Liver (tissue), 10 donors: ENCODE measurements at places on chromosomes 5 and 9. TPM values are rescaled to one million over a fixed set of nuclear protein-coding genes. Genes with fewer than 3 reads are reported as not detected.
A peak's percentile ranks its signal among the peaks of the same experiment; 100 is the strongest.

DNA sequence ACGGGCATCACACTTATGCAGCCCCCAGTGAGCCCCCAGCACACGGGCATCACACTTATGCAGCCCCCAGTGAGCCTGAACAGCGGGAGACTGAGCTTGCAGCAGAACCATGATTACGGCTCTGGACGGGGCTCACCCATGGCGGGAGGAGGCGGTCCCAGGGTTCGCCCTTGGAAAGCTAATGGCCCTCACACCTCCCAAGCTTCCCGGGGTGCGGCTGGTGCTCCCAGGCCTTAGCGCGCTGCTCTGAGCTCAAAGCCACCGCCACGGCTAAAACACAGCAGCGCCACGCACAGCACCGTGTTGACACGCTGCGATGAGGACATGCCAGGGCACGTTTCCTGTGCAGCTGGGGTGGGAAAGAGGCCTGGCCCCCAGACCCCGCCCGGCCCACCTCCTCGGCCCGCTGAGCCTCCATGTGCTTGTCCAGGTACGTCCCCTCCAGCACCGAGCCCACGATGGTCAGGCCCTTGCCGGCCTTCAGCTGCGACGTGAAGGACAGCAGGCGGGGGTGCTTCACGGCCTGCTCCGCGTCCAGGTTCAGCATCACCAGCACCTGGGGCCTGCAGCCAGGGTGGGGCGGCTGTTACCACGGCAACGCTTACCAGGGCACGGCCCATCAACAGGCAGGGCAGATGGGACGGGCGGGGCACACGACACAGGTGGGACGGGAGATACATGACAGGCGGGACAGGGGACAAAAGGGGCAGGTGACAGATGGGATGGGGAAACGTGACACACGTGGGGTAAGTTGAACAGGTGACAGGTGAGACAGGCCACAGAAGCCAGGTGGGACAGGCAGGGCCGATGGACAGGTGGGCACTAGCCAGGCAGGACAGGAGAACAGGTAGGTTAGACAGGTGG is 38.4 kb downstream of the SLC12A7 start:
- no peak overlapping the region for H3K27ac ChIP-seq
- H3K36me3 ChIP-seq: peaks cover 30% of the 10 kb centered on the region
- DNase-seq: no peak
- H3K4me3 ChIP-seq: no peak overlapping the region
- H3K27me3 ChIP-seq: no peaks in the 10 kb centered on the region
- H3K4me1 ChIP-seq: no peaks in the 10 kb centered on the region

DNA sequence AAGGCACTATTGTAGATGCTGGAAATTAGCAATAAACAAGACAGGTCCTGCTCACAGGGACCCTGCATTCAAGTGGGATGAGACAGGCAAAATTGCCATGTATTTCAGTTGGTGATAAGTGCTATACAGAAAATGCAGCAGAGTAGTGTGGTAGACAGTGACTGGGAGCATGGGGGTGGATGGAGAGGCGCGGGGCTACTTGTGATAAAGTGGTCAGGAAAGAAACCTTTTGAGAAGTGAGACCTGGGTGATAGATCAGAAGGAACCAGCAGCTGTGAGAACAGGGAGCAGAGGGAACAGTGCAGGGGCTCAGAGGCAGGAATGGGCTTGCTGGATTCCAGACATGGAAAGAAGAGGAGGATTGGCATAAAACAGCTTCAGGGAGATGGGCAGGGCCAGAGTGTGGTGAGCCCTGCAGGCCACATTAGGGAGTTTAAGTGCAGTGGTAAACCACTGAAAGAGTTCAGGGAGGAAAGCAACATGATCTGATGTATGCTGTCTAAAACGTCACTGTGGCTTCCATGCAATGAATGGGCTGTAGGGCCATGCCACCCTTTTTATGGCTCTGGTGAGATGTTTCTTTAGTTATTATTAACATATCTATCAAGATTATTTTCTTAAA is 7.3 kb downstream of the CRHBP start:
- no peaks in the 10 kb centered on the region for H3K4me1 ChIP-seq
- H3K4me3 ChIP-seq: no peak overlapping the region
- no peaks in the 10 kb centered on the region for H3K36me3 ChIP-seq
- DNase-seq: no peak
- H3K27me3 ChIP-seq: no peaks in the 10 kb centered on the region

ZNF454 gene
- polyA plus RNA-seq: 0.21 TPM

GRCh38 chr5:1010181-1010510 is 1.5 kb downstream of the NKD2 start:
- no peak overlapping the region for H3K4me3 ChIP-seq
- no peak overlapping the region for H3K27ac ChIP-seq
- peaks cover 2% of the 10 kb centered on the region for H3K27me3 ChIP-seq
- no peaks in the 10 kb centered on the region for H3K36me3 ChIP-seq

- no peaks in the 10 kb centered on the region for H3K36me3 ChIP-seq
- H3K27ac ChIP-seq: no peak overlapping the region
- H3K27me3 ChIP-seq: no peaks in the 10 kb centered on the region
- no peak overlapping the region for H3K4me3 ChIP-seq
Observed at GRCh38 chr5:98069876-98070512, 703.5 kb upstream of the RGMB start.

DNA sequence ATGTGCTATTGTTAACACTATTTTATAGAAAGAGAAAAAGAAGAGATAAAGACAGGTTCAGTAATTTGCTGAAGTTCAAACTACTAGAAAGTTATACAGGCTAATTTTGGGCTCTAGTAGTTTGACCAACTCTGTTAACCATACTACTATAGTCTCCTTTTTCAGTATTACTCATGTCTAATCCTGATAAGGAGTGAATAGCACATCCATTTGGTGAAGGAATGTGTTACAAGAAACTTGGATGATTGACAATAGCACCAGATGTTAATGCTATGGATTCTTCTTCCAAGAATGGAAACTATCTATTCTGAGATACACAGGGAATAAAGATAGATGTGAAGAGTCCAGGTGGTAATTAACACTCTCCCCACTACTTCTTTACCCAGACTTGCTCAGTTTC is 677.3 kb downstream of the PRELID2 start:
- no peak overlapping the region for H3K27ac ChIP-seq
- H3K4me1 ChIP-seq: no peaks in the 10 kb centered on the region
- DNase-seq: no peak
- no peak overlapping the region for H3K4me3 ChIP-seq
- peaks cover 2% of the 10 kb centered on the region for H3K27me3 ChIP-seq
- H3K36me3 ChIP-seq: no peaks in the 10 kb centered on the region

DNA sequence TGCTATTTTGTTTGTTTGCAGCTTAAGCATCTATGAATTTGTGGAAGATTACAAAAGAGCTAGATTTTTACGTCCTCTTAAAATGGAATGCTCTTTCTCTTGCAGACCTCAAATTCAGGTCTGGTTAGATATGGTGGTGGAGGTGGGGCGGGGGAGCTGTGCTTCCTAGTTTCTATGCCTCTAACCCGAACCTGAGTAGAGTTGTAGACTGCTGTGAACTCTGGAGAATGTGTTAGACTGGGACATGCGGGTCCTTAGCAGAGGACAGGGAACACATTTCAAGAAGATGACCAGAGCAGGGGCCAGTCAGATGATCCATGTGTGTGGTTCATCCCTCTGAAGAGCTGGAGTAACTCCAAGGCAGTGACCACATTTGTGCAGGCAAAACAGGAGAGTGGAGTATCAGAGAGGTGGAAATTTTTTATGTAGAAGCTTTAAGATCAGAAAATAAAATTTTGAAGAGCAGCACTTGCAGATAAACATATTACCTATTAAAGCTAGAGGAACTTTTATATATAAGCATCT is 154.9 kb downstream of the FAM174A start:
- no peak overlapping the region for H3K27ac ChIP-seq
- H3K36me3 ChIP-seq: no peaks in the 10 kb centered on the region
- H3K4me1 ChIP-seq: no peaks in the 10 kb centered on the region
- no peaks in the 10 kb centered on the region for H3K27me3 ChIP-seq
- H3K4me3 ChIP-seq: no peak overlapping the region
- DNase-seq: no peak

TAF11L4 gene
- not detected for polyA plus RNA-seq

- H3K4me1 ChIP-seq: no peaks in the 10 kb centered on the region
- H3K27ac ChIP-seq: no peak overlapping the region
- no peak for DNase-seq
- H3K27me3 ChIP-seq: no peaks in the 10 kb centered on the region
- no peak overlapping the region for H3K4me3 ChIP-seq
Observed at GRCh38 chr5:152547202-152547601, 142.1 kb upstream of the NMUR2 start.

DNA sequence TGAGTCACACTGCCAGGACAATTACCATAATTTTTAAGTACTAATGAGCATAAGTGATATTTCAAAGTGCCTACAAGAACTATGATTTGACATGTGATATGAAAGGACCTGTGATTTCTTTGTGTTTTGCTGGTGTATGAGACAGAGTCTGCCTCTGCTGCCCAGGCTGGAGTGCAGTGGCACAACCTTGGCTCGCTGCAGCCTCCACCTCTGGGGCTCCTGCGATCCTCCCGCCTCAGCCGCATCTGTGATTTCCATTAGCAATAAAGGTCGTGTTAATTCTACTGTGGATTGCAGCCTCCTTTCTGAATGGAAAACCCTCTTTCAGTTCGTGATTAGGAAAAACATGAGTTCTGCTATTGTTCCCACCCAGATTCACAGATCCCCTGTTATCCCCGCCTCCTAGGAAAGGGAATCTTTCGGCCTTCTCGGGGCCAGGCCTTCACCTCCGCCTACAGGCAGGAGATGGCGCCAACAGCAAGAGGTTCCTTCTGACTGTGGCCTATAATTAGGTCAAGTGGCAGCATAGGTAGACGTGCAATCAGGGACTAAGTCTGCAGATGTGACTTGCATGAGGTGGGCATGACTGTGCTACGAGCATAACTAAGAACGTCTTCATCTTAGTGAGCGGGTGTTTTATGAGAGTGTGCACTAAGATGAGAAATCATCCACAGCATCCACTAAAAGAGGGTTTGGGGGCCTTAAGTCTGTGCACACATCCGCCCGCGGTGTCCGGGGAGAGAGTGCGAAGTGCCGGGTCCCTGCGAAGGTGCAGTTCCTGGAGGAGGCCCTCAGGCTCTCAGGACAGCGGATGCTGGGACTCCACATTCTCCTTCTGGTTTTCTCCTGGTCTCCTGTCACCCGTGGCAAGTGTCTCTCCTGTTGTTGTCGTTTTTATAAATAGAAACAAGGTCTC is 23.1 kb downstream of the TRIM7 start:
- H3K4me1 ChIP-seq: peaks cover 11% of the 10 kb centered on the region
- DNase-seq: peak; percentile 54
- H3K27ac ChIP-seq: no peak overlapping the region
- H3K36me3 ChIP-seq: no peaks in the 10 kb centered on the region

LRSAM1 gene
- 6.6 TPM for polyA plus RNA-seq

HTR4 gene
- polyA plus RNA-seq: 0.20 TPM

DNA sequence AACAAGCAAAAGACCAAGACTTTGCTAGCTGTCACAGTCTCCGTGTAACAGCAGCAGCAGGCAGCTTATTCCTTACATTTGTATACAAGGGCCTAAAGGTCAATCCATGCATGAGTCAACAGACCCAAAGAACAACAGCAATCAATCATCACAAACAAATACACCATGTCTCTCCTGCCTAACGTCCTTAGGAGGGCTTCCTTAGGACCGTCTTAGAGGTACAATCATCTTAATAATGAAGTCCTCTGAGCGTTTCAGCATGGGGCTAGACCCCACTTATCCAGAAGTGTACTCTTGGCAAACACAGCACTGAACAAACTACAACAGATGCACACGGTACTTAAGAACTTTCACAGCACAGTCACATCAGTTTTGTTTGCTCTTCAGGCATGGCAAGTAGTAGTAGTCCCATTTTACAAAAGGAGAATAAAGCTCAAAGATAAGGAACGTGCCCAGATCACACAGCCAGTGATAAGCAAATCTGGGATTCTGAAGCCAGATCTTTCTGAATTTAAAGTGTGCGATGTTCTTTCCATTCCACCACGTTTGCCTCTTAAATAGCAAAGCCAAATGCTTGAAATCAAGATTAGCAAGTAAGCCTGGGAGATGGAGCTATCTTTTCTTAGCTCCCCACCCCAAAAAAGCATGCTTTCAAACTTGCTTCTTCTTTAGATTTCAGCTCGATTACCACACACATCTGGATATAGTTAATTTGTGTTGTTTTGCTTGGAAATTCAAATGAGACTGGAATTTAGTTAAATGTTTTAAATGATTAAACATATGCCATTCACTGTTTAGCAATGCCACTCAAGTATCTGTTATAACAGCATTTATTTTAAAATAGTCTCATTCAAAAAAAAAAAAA is 24.2 kb downstream of the PSMB7 start:
- no peak for DNase-seq
- no peaks in the 10 kb centered on the region for H3K27me3 ChIP-seq
- no peaks in the 10 kb centered on the region for H3K36me3 ChIP-seq
- H3K27ac ChIP-seq: peak overlapping the region; percentile 9
- H3K4me1 ChIP-seq: peaks cover 15% of the 10 kb centered on the region

DNA sequence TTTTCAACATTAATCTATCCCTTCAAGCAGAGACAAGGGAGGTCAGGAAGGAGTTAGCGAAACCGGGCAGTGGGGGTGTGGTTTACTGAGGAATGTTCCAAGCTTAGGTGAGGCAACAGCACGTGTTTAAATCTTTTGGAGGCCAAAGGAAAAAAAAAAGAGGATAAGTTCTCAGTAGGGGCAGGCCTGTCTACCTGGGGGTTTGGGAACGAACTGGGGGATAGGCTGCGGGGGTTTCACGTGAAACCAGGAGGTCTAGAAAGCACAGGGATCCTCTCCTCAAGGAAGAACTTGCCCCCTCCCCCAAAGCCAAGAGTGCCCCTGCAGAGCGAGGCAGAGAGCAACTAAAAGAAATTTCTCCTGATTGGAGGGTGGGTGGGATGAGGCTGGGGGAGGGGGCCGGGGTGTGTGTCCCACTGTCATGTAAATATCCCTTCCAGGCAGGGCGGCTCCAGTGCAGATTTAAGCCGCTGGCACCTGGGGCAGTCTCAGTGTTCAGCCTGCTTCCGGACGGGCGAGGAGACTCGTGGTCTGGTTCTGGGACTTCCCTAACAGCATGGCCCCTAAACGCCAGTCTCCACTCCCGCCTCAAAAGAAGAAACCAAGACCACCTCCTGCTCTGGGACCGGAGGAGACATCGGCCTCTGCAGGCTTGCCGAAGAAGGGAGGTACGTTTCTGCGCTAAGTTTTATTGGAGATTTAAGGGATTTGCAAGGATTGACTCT is 5.5 kb upstream of the SET start:
- H3K36me3 ChIP-seq: no peaks in the 10 kb centered on the region
- peak overlapping the region; percentile 79 for H3K27ac ChIP-seq
- no peaks in the 10 kb centered on the region for H3K27me3 ChIP-seq
- peak overlapping the region; percentile 64 for H3K4me3 ChIP-seq
- no peak for DNase-seq

ANKRD20A1 gene
- polyA plus RNA-seq: 1.3 TPM

DNA sequence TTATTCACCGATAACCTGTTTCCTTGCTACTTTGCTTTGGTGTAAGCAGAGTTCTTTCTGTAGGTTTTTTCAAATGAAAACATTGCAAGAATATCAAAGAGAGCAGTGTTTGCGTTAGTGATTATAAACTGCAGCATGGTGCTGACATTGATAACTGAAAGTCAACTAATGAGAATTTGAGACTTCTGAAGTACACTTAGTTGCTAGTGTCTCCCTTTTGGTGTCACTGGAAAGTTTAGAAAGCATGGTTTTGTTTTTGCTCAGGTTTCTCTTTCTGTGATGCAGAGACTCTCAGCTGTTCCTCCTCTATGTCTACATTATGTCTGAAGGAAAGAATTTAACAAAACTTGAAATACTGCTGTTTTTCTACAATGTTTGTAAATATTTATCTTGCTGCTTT is 80.2 kb upstream of the ZNF169 start:
- H3K27ac ChIP-seq: no peak overlapping the region
- no peak overlapping the region for H3K4me3 ChIP-seq
- peaks cover 14% of the 10 kb centered on the region for H3K36me3 ChIP-seq

OSMR gene
- polyA plus RNA-seq: 6.6 TPM

GRCh38 chr5:29263915-29264351 is 1929.6 kb upstream of the CDH6 start:
- no peak overlapping the region for H3K4me3 ChIP-seq
- DNase-seq: no peak
- no peak overlapping the region for H3K27ac ChIP-seq
- H3K27me3 ChIP-seq: no peaks in the 10 kb centered on the region
- H3K36me3 ChIP-seq: no peaks in the 10 kb centered on the region
